Germinal center (tissue), 1 donor: ENCODE measurements at places on chromosomes 3 and 15.

GRCh38 chr15:74844319-74845207 lies 1.6 kb upstream of the ULK3 start:
- no peak for DNase-seq

GRCh38 chr15:58889363-58889762 lies 44.1 kb downstream of the SLTM start:
- no peak for DNase-seq

GRCh38 chr3:129348734-129349133 lies 70.1 kb downstream of the HMCES start:
- no peak for DNase-seq

DNA sequence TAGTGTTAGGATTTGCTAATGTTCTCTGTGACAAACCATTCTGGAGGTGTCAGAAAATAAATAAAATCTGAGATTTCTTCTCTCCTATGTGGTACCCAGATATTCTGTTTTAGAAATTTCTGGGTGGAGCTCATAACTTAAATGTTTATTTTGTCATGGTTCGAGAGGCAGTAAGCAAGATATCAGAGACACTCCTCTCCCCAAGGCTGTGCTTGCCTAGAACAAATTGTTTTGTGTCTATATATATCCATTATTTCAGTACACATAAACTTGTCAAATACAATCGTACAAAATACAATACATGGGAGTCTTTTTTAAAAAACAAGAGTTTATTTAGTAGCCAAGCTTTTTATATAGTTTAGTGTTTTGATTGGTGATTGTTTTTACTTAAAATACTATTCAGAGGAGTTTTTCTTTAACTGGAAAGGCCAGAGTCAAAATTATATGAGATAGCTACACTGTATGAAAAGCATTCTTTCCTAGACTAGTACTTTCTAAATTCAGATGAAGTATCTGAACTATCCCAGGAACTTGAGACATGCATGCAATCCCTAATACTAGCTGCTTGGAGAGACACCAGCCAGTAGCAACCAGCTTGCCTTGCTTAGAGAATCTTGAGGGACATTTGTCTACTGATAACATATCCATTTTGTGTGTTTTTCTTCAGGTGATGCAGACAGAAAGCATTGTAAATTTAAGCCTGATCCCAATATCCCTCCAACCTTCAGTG lies 4.7 kb downstream of the EXOG start:
- DNase-seq, result no peak

- no peak for DNase-seq
Measured at GRCh38 chr3:22846566-22846965, 356.6 kb upstream of the UBE2E2 start.

- no peak for DNase-seq
Measured at GRCh38 chr3:119289404-119289770, 4.8 kb upstream of the ARHGAP31 start.

GRCh38 chr3:138195481-138195880 lies 8.4 kb downstream of the ARMC8 start:
- DNase-seq, result no peak

GRCh38 chr3:110478377-110479054 lies 593.1 kb upstream of the NECTIN3 start:
- DNase-seq, result no peak

DNA sequence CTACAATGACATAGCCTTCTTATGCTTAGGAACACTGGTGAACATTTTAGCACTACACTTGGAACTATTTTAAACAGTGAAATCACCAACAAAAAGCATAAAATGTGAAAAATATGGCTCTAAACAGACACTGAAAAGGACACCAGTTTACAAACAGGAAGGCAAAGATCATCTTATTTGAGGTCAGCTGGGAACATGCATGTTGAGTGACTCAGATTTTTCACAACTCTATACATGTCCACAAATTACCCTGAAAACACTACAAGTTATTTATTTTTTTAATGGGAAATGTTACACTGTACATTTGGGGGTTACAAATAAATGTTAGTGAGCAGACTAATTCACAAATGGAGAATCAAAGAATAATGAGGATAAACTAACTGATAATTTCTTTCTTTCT lies 12.5 kb upstream of the GK5 start:
- no peak for DNase-seq

DNA sequence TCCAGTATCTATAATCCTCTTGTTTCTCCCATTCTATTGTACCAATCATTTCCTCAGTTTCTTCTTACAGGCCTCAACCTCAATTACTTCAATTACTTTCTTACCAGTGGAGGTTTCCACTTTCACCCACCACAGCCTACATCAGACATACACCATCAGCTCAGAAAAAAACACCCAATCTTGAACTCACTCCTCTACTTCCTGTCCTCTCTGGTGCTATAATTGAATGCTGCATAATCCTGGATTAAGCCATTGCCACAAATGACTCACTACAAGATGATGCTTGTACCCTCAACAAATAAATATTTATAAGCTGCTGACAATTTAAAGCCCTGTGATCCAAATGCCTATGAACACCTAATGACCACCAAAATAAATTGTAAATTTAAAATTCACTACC lies 18.5 kb downstream of the RYK start:
- no peak for DNase-seq

- DNase-seq, result no peak
Measured at GRCh38 chr15:52006702-52007340, 12.2 kb upstream of the MAPK6 start.

DNA sequence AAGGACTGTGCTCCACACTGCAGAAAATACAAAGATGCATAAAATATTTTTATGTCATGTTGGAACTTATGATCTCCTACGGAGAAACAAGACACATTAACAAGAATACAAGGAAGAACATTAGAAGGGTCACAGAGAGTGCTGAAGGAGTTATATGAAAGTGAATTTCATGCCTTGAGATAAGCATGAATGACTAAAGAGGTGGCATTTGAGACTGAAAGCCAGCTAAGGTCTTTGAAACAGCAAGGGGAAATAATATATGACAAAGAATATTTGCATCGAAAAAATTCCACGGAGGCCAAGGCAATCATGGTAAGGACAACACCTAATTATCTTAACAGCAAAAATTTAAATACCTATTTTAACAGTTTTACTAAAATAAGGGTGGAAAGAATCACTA lies 12.5 kb downstream of the GSK3B start:
- DNase-seq, result no peak

DNA sequence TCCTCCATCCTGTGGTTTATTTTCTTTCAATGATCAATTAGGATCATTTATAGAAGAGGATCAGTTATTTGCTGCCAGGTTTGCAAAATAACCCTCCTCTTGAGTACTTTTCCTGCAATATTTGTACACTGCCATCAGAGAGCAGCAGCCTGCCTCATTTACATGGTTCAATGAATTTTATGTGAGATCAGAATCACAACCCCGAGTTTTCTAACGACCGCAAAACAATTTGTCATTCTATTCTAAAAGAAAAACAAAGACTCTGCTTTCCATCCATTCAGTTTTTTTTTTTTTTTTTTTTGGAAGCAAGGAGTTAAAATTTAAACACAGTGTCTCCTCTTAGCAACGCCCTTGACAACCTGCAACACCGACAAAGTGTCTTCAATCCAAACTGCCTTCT lies 146.9 kb downstream of the RAB11A start:
- DNase-seq, result no peak

DNA sequence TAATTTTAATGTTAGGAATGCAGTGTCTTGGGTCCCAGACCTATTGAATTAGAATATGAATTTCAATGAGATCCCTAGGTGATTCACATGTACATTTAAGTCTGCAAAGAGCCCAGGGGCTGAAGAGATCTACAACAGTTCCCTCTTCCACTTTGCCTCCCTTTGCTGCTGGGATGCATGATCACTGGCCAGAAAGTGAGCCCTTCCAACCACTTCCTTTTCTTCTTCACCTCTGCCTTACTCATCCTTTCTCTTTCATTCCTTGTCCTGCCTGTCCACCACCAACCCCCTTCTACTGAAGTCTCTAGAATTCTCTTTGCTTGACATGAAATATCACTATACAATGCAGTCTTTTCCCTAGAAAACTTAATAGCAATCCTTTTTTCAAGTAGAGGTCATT lies 222.4 kb upstream of the LRIG1 start:
- DNase-seq, result no peak

- DNase-seq, result no peak
Measured at GRCh38 chr3:42184651-42185443, 81.1 kb downstream of the CCK start.

GRCh38 chr3:183618542-183618941 lies 16.9 kb upstream of the KLHL24 start:
- no peak for DNase-seq

DNA sequence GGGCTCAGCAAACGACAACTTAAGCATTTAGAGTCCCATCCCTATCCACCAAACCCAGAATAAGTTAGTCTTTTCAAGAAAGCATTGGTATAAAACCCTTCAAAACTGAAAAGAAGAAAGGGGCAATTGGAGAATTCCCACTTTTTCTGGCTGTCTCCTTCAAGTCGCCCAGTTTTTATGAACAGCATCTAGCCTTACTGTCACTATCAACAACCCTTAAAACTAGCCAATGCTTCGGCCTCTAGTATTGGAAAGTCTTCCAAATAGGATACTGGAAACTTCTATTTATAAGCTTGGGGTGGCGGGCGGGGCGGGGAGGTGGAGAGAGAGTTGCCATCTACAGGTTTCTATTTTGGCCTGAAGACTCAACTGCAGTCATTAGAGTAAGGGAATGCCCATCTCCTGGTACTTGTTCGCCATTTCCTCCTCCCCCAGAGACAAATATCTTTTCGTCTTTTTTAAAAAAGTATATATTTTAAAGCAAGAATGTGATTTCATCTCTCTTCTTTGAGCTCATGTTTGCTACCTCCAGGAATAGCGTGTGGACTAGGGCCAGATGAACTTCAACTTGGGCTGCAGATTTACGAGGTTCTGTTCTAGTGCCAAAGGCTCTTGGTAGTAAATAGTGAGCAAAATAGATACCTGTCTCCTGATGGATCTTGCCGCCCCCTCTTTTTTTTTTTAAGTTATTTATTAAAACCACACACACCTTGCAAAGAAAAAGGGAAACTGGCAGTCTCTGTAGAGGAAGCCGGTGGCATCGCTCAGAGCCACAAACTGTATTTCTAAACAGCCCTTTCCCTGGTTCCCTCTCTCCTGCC lies 2.7 kb downstream of the BCL6 start:
- peak; percentile 38 for DNase-seq

DNA sequence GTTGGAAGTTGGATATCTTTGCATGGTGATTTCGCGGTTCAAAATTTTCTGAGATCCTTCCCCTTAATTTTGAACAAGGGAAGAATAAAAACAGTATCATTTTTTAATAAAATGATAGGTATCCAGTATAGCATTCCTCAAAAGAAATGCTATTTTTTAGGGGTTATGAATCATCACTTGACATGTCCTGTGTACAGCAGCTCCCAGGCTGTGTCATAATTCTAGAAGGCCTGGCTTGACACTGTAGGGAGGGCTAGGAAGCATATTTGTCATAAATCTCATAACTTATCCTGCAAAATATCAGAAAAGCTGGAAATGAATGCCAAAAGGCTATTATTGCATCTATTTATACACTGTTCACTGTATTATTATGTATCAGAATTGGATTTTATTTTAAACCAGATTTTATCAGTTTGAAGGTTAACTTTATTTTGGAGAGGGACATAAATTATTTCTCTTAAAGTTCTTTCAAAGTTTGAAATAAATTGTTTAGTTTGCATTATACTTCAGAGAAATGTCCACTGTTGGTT lies 539.1 kb upstream of the ROBO2 start:
- no peak for DNase-seq

DNA sequence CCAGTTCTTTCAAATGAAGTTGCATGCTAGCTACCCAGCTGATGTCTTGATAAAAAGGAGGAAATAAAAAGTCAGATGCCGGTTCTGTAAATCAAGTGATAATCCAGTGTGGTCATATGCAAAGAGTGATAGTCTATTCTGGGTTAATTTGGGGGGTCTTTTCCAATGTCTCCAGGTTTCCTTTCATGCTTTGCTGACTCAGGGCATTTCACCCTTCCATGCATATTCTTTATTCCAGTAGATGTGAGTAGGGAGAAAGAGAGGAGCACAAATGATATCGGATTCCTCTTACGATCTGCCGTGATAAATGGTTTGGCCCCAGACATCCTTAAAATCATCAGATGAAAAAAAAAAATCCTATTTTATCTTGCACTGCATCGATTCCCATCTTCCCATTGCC lies 60.8 kb downstream of the ADAMTS9 start:
- no peak for DNase-seq

DNA sequence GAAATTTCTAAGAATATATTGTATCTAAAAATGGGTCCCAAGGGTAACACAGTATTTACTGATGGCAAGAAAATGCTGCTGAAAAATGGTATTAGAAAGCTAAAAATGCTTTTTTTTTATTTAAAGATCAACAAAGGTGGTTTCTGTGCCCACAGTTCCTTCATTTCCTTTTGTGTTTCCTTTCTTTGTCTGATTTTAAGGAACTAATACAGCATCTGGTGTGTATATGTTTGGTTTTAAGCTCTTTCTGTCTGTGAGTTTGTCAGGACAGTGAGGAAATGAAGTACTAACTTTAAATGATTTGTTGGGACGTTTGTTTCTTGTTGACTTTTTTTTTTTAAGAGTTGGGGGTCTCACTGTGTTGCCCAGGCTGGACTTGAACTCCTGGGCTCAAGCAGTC lies 38.2 kb downstream of the RASA2 start:
- DNase-seq, result no peak

- no peak for DNase-seq
Measured at GRCh38 chr3:159749406-159749805, 239.2 kb upstream of the IL12A start.

DNA sequence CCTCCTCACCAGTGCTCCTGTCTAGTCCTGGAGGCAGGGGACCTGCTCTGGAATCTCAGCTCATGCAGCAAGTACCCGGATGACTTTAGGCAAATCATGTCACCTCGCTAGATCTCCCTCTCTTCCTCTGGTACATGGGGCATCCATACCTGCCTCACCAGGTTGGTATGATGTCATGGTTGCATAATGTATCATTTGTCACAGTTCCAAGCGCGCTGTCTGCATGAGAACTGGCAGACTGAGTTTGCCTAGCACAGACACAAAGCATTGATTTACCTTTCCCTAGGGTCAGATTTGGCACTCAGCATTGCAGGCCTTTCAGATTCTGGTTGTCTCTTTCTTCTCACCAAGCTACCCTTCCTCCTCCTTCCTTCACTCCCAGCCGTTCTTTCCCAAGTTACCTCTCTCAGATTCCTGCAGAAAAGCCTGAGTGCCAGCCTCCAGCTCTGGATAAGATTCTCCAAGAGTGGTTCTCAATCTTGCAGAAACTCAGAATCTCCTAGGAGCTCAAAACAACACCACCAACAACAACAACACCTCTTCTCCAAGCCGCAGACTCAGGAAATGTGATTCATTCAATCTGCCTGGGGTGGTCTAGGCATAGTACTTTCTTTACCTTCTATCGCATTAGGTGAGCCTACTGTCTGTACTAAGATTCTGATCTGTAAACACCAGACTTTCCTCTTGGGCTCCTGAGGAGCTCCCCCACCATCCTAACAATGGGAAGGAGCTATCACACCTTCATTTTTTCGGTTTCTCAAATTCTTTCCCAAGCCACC lies 29.5 kb downstream of the FAM43A start:
- no peak for DNase-seq

- no peak for DNase-seq
Measured at GRCh38 chr3:23242106-23242505, 39.0 kb downstream of the UBE2E2 start.
